ENCODE measurements at places on chromosomes 4 and X.

DNA sequence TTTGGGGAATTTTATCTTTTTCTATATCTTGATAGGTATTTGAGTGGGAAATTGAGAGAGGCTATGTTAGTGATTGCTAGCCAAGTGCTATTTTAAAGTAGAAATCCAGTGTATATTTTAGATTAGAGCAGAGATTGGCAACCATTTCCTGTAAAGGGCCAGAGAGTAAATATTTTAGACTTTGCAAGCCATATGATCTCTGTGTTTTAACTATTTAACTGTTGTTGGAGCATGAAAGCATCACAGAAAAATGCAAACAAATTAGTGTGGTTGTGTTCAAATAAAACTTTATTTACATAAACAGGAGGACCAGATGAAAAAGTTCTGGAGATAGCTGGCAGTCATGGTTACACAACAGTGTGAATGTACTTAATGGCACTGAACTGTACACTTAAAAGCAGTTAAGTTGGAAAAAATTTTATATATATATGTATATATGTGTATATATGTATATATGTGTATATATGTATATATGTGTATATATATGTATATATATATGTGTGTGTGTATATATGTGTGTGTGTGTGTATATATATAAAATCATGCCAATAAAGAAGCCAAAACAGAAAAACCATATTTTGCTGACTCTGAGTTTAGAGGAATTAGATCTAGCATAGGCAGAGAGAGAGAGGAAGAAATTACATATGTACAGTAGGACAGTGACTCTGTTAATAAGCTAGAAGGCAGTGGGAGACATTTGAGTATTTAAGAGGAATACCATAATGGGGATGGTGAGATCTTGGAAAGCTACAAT is 83.4 kb downstream of the TMEM164 start:
- DNase-seq: peak; percentile 21

DNA sequence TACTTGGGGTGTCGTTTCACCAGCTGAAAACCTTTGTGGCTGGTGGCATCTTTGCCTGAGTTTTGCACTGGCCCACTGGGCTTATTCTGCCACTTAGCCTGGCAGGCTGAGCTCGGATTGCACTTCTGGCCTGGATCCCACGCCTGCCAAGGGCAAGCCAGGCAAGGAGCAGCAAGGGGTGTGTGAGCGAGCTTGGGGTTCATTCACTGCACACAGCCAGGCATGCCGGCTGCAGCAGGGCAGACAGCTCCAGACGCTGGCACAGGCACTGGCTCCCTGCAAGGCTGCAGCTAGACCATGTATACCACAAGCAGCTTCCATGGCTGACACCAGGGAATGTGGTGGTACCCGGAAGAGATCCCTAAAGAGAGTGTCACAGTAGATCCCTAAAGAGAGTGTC is 476.3 kb downstream of the EPHA5 start:
- DNase-seq: no peak

- DNase-seq: peak; percentile 41
These were observed 562.2 kb downstream of the ZIC3 start for GRCh38 chrX:138128027-138128671.

GRCh38 chrX:106710771-106711170 is 15.7 kb upstream of the RNF128 start:
- no peak for DNase-seq

DNA sequence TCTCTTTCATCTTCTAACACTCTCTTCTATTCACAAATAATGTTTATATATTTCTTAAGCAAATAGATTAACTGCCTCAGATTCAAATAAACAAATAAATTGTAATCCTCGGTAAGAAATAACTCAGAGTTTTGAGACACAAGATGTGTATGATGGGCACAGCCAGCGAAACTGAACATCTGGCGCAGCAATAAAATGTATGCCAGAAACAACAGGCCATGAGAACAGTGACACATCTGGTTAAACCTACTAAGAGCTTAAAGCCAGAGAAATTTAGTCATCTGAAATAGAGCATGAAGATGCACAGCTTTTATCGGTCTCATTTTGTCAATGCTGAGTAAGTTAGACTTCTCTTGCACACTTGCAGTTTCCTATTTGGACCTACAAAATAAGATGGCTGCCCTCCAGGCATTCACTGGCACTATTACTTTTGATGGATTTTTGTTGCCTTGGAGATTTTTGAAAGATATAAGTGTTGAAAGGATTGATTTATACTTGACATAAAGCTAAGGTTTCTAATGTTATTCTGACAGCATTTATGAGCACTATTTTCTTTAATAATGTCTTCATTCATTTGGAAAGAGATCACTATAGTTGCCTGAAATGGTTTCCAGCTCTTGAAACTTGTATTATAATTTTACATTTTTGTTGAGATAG is 1444.0 kb downstream of the PCDH18 start:
- DNase-seq: no peak

Measured in astrocyte of the spinal cord (primary cell).